Activated CD4-positive, alpha-beta T cell treated with anti-CD3 and anti-CD28 coated beads for 36 hours (primary cell): ENCODE measurements at places on chromosomes 13 and 19.

DNA sequence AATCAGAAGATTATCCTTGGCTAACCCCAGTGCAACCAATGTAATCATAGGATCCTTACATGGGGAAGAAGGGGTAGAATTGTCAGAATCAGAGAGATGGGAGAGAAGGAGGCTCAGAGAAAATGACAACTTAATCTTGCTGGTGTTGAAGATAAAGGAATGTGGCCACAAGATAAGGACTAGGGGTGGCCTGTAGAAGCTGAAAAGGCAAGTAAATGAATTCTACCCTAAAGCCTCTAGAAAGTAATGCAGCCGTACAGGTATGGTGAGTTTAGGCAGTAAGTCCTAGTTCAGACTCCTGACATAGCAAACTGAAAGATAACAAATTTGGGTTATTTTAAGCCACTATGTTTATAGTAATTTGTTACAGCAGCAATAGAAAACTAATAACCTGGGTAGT is 718.5 kb downstream of the SLITRK6 start:
- no peaks in the 10 kb centered on the region for H3K4me1 ChIP-seq
- H3K4me3 ChIP-seq = no peak overlapping the region
- DNase-seq = no peak
- H3K27me3 ChIP-seq = no peaks in the 10 kb centered on the region

GRCh38 chr19:47239610-47240296 is 8.8 kb upstream of the BBC3 start:
- peaks cover 7% of the 10 kb centered on the region for H3K36me3 ChIP-seq
- H3K4me1 ChIP-seq = peaks cover 29% of the 10 kb centered on the region
- H3K27me3 ChIP-seq = peaks cover 3% of the 10 kb centered on the region
- H3K27ac ChIP-seq = no peak overlapping the region

GRCh38 chr13:72458701-72459100 is 268.7 kb downstream of the MZT1 start:
- H3K4me3 ChIP-seq = no peak overlapping the region
- no peaks in the 10 kb centered on the region for H3K4me1 ChIP-seq

- H3K36me3 ChIP-seq = peaks cover 3% of the 10 kb centered on the region
- no peak overlapping the region for H3K4me3 ChIP-seq
- peaks cover 65% of the 10 kb centered on the region for H3K4me1 ChIP-seq
- H3K27me3 ChIP-seq = no peaks in the 10 kb centered on the region
These were observed 6.2 kb upstream of the WBP4 start for GRCh38 chr13:41054919-41055619.

GRCh38 chr13:20702530-20702914 is 977 bp upstream of the IL17D start:
- peaks cover 23% of the 10 kb centered on the region for H3K27me3 ChIP-seq
- H3K4me1 ChIP-seq = peaks cover 13% of the 10 kb centered on the region

GRCh38 chr13:75326173-75327134 is 155.5 kb downstream of the TBC1D4 start:
- H3K27ac ChIP-seq = peak overlapping the region; percentile 98
- peak overlapping the region; percentile 88 for H3K4me3 ChIP-seq
- no peaks in the 10 kb centered on the region for H3K27me3 ChIP-seq

DNA sequence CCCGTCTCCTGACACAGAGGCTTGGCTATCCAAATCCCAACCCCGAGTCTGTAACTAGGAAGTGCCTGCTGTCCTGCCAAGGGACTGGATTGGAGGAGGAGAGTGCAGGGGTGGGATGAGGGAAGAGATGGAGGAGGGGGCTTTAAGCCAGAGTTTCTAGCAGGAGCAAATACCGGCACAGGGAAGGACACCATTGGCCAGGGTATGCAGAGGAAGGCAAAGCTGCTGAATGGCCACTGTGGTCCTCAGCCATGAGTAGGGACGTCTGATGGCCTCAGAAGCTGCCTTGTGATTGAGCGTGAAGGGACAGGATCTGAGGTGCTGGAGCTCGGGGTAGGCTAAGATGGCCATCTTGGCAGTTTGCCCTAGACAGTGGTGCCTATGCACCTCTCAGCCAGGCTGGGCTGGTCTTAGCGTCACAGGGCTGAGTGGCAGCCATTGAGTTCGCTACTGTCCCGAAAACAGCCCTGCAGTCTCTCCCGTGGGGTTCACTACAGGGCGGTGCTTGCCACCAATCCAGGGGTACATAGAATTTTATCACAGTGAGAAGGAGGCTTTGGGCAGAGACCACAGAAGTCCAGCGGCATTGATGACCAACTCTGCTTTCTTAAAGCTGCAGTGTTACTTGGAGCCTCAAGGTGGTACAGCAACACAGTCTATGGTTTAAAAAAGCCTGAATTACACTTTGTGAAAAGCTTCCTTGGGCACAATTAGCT is 61.8 kb downstream of the AKAP11 start:
- no peak for DNase-seq
- no peak overlapping the region for H3K4me3 ChIP-seq
- no peaks in the 10 kb centered on the region for H3K27me3 ChIP-seq
- H3K36me3 ChIP-seq = no peaks in the 10 kb centered on the region

DNA sequence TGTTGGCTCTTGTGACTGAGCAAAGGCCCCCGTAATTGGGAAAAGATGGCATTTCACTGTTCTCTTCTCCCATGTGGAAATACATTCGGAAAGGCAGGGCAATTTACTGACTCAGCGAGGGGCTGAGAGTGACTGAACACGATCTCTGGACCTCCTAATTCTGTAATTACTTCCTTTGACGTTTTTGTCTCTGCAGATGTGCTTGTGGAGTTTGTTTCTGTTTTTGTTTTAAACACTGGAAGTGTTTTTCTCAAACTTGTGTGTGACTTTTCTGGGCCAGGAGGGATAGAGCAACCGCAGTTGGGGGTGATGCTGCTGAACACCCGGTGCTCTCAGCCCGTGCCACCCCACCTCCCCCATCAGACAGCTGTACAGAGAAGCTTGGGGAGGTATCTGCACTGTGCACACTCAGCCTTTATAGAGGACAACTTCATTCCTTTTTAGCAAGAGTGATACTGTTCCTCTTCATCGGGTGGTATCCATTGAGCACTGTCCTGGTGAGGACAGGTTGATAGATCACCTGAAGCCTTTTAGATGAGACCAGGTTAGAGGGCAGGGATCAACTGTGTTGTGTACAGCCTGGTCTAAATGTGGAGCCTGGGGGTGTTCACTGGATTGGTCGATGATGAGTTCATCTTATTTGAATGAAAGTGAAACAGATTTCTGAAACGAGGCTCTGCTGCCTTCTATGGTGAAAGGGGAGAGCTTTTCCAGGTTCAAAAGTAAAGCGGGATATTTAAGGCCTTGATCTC is 117.4 kb downstream of the ESD start:
- H3K27ac ChIP-seq = no peak overlapping the region
- no peaks in the 10 kb centered on the region for H3K27me3 ChIP-seq
- H3K36me3 ChIP-seq = peaks cover 16% of the 10 kb centered on the region
- H3K4me1 ChIP-seq = peaks cover 28% of the 10 kb centered on the region
- no peak overlapping the region for H3K4me3 ChIP-seq

- DNase-seq = no peak
- no peak overlapping the region for H3K27ac ChIP-seq
- no peaks in the 10 kb centered on the region for H3K36me3 ChIP-seq
- H3K4me1 ChIP-seq = peaks cover 24% of the 10 kb centered on the region
- H3K27me3 ChIP-seq = peaks cover 55% of the 10 kb centered on the region
- no peak overlapping the region for H3K4me3 ChIP-seq
These were observed 149.0 kb upstream of the ZNF536 start for GRCh38 chr19:30222992-30223865.

GRCh38 chr19:47019431-47020041 is at the start of gene NPAS1:
Gene NPAS1, plus strand, starts transcription at chr19:47019837. Its CDS starts 1,211 bp downstream, at chr19:47021048.
- peaks cover 33% of the 10 kb centered on the region for H3K27me3 ChIP-seq
- no peak for DNase-seq
- H3K27ac ChIP-seq = no peak within 1 kb of the TSS
- H3K36me3 ChIP-seq = no peaks in the 10 kb centered on the region

DNA sequence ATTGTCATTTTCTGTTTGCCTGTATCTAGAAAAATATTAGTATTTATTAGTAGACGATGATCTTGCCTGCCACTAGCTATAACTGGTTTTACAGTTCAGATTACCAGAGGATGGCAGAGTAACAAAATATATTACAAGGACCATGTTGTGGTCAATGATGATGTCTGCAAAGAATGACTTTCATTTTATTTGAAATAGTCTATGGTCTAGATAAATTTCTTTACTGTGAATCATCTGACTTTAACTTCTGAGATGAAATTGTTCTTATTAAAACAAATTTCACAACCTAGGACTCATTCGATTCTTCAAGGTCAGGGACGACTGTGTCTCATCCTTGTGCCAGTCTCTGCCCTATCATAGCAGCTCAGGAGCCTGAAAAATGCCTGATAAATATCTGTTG is 637.8 kb upstream of the KLF12 start:
- H3K4me1 ChIP-seq = no peaks in the 10 kb centered on the region
- H3K27me3 ChIP-seq = peaks cover 9% of the 10 kb centered on the region
- no peak overlapping the region for H3K27ac ChIP-seq
- no peak overlapping the region for H3K4me3 ChIP-seq
- no peak for DNase-seq

- H3K27me3 ChIP-seq = peaks cover 5% of the 10 kb centered on the region
- H3K4me3 ChIP-seq = no peak overlapping the region
- H3K27ac ChIP-seq = no peak overlapping the region
- H3K36me3 ChIP-seq = no peaks in the 10 kb centered on the region
- DNase-seq = no peak
These were observed 22.8 kb downstream of the SLC15A1 start for GRCh38 chr13:98729658-98730057.

DNA sequence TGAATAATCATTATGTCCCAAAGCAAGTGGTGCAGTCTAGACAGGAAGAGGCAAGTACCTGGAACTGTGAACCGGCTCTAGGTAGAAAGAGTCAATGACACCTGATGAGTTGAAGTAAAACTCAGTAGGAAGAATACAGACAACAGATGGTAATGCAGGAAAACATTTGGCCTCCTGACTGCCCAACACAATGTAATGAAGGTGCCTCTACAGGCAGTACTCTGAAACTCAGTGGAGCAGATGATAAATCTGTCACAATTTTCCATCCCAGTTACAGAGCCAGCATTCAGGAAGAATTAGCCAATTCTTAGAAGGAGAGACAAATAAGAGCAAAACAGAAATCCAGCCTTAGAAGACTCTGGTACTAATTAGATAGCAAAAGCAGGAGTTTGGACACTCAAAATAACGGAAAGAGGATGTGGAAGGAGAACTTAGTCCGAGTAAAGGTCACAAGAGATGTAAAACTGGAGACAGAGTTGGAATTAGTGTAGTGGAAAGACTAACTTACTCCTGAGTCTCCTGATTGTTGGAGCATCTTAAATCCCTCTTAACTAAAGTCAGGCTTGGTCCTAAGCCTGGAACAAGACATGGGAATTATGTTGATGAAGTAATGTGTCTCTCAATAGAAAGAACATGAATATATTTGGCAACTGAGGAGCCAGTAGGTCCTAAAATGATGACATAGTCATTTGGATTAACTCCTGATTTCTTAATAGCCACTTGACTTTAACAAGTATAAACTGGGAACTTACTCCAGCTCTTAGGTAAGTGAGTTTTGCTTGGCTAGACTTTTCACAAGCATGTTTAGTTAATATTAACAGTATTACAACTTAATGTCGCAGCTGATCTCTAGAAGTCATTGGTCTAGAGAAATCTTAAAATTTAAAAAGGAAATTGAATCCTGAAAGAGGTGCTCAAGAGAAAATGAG is 457.3 kb upstream of the MIR17HG start:
- H3K4me1 ChIP-seq = no peaks in the 10 kb centered on the region
- H3K4me3 ChIP-seq = no peak overlapping the region
- H3K27me3 ChIP-seq = no peaks in the 10 kb centered on the region
- no peak overlapping the region for H3K27ac ChIP-seq

- DNase-seq = no peak
- no peaks in the 10 kb centered on the region for H3K27me3 ChIP-seq
- peaks cover 21% of the 10 kb centered on the region for H3K4me1 ChIP-seq
- no peaks in the 10 kb centered on the region for H3K36me3 ChIP-seq
- H3K4me3 ChIP-seq = no peak overlapping the region
These were observed 62.0 kb downstream of the TEX29 start for GRCh38 chr13:111382411-111382810.

GRCh38 chr13:93080587-93080986 is 146.0 kb upstream of the GPC6 start:
- H3K4me3 ChIP-seq = no peak overlapping the region
- H3K27ac ChIP-seq = no peak overlapping the region
- H3K36me3 ChIP-seq = no peaks in the 10 kb centered on the region
- H3K27me3 ChIP-seq = no peaks in the 10 kb centered on the region
- H3K4me1 ChIP-seq = no peaks in the 10 kb centered on the region

- H3K4me1 ChIP-seq = peaks cover 32% of the 10 kb centered on the region
- no peak for DNase-seq
- H3K36me3 ChIP-seq = peaks cover 72% of the 10 kb centered on the region
- H3K4me3 ChIP-seq = peak overlapping the region; percentile 80
- H3K27me3 ChIP-seq = no peaks in the 10 kb centered on the region
- H3K27ac ChIP-seq = peak overlapping the region; percentile 80
These were observed 549 bp downstream of the ZNF583 start for GRCh38 chr19:56404705-56405056.
